ENCODE measurements at places on chromosomes 11 and 22.

DNA sequence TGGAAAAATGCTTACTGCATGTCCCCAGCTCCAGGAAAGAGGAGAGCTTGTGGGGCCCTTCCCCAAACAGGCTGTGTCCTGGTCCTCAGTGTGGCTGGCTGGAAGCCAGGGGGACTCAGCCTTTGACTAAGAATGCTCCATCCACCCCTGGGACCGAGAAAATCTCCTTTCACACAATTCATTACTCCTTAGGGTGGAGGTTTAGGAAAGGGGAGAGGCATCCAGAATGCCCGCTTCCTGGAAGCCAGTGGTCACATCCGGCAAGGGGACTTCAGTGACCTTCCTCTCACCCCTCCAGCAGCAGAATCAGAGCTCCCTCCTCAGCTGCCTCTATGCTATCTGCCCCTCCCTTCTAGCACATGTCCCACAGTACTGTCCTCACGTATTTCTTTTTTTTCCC, 21.9 kb downstream of the ATG16L2 start:
- DNase-seq: no peak

DNA sequence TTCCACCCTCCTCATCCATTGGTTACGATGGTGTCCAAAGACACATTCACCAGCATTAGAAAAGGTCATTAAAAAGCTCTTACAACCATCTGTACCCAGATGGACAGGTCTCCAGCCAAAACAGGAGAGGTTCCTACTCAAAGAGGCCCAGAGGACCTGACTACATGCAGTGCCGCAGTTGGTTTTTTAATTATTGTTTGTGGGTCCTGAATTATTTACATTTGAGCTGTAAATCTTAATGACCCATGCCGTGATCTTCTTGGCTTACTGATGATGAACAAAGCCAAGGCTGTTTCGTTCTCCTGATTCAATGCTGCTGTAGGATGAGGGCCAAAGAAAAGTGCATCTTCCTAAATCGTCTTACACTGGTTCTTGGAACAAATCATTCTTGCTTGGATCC, 83.7 kb downstream of the CADM1 start:
- DNase-seq: no peak

GRCh38 chr11:1111545-1112212, 37.0 kb downstream of the MUC2 start:
- no peak for DNase-seq

- no peak for DNase-seq
Observed at GRCh38 chr22:36073476-36073875, 44.9 kb upstream of the RBFOX2 start.

DNA sequence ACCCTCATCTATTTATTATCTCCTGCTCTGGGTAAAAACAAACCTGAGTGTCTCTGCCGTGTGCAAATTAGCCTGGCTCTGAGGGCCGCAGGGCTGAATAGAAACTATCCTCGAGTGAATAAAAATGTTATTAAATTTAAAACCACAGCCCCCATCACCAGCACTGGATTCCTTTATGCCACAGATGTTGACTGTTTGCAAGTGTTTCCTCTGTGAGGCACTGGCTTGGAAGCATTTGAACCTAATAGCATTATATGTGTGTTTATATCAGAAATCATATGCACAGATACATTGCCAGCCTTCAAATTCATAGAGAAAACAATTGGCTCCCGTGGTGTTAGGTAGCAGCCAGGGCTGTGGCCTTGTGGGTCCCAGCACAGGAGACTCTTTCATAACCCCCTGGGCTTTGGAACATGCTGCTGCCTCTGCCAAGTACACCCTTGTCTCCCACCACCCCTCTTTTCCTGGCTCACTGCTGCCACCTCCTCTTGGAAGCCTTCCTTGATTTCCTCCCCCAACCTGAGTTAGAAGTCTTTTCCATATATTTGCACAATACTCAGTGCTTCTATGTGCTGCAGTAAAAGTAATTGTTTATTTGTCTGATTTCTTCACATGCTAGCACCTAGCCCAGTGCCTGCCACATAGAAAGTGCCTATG, 294.4 kb downstream of the DDX10 start:
- DNase-seq: no peak

GRCh38 chr22:50739894-50740293, 1.9 kb downstream of the ACR start:
- DNase-seq: no peak

GRCh38 chr22:47623066-47623762, 860.8 kb downstream of the TBC1D22A start:
- no peak for DNase-seq

DNA sequence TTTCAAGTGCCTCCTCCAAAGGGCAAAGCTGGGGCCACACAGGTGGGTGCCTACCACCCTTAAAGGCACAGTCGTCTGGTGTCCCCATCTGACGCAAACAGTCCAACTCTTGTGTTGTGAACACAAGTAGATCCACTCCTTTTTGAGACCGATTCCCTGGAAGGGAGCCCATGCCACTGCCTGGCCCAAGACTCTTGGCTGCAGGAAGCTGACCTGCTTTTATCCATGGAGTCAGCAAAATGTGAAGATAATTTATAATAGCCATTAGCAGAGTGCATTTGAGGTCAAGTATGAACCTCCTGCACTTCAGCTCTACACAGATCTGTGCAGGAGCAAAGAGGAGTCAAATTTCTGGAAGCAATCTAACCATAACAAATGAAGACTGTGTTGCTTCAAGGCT, 68.5 kb downstream of the ADM start:
- DNase-seq: no peak

DNA sequence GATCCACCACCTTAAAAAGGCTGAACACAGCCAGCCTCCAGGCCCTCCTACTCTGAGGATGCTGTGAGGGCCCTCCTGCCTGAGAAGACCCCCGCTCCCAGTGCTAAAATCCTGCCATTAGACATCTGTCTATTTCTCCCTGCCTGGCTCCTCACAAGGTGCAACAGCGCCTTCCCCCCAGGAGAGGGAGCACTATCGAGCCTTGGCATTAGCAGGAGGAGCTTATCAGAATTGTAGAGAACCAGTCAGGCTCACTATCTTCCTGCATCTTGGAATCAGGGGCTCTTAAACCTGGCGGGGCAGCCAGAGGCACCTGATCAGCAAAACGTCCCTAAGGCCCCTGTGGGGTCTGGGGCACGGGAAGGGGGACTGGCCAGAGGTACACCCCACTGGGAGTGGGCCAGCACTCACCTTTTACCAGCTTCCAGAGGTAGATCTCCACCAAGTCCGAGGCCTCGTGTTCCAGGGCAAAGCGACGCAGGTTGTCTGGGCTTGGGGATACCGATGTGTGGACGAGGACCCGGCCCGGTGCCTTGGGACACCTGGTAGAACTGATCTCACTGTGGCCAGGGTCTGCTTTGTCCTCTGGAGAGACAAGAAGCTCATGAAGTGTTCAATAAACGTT, 28.7 kb downstream of the CHRDL2 start:
- DNase-seq: peak; percentile 84

GRCh38 chr22:17370766-17371432, 1.6 kb downstream of the CECR2 start:
- DNase-seq: no peak

DNA sequence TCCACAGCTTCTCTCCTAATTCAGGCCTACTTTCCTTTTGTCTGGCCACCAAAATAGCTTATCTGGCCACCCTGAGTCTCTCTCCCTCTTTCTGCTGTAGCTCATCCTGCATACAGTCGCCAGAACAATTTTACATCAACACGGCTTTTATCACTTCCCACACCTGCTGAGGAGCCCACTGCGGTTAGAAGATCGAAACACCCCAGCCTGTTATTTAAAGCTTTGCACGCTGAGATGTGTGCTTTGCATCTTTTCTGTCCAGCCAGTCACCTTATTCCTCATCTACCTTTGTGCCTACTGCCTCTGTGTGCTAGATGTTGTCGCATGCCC, 96.0 kb downstream of the COMMD9 start:
- DNase-seq: no peak

GRCh38 chr11:110438017-110438416, 8.3 kb downstream of the FDX1 start:
- peak; percentile 77 for DNase-seq

DNA sequence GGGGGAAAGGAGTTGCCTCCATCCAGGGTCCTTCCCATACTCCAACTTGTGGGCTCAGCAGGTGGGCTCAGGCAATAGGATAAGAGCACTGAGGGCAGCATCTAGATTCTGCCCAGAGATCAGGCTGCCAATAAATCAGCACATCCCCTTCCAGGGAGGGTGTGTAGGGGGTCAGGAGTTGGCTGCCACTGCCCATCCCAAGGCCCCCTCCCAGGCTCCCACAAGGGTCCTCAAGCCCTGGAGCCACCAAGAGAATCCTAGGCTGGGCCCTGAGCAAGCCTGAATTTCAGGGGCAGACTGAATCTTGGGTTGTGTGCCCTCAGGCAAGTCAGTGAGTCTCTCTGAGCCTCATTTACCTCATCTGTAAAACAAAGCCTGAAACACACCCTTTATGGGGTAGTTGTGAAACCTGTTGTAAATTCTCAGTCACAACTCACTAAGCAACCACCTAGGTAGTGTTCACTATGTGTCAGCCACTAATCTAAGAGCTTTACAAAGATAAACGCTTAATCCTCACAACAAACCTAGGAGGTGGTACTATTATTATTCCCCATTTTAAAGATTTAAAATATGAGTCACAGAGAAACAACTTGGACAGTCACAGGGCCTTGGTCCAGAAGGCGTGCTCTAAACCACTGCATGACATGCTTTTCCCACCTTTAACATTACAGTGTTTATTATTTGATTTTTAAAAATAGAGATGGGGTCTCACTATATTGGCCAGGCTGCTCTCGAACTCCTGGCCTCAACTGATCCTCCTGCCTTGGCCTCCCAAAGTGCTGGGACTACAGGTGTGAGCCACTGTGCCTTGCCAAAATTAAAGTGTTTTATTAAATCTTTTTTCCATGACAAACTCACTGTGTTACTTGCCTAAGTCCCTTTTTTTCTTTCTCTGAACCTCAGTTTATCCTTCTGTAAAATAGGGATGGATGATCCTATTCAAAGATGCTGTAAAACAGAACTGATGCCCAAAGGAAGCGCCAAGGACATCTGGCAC, 36.2 kb downstream of the LMO1 start:
- DNase-seq: no peak

- no peak for DNase-seq
Observed at GRCh38 chr11:64583296-64584262, 7.4 kb upstream of the SLC22A12 start.

- no peak for DNase-seq
Observed at GRCh38 chr11:34972892-34973291, 56.5 kb downstream of the PDHX start.

- no peak for DNase-seq
Observed at GRCh38 chr11:119468511-119468910, 45.5 kb upstream of the THY1 start.

GRCh38 chr11:88086297-88086696, 88.9 kb downstream of the RAB38 start:
- DNase-seq: no peak

DNA sequence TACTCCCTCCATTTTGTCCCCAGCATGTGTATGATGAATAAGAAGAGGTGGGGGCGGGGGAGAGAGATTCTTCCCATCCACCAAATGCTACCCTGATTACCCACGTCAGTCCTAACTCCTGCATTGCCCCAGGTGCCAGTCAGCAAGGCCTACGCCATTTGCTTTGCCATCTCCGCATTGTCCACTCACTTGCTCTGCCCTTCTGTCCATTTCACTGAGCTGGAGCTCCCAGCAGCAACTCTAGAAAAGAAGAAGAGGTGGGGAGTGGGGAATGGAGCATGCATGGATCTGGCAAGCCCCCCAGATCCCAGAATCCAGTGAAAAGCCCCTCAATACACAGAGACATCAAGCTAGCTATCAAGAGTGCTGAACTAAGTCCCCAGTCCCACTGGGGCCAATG, 19.0 kb downstream of the WT1 start:
- DNase-seq: no peak

GRCh38 chr11:94768602-94769541, 716 bp downstream of the AMOTL1 start:
- peak; percentile 41 for DNase-seq

GRCh38 chr22:38834991-38835390, 8.8 kb downstream of the NPTXR start:
- DNase-seq: no peak

DNA sequence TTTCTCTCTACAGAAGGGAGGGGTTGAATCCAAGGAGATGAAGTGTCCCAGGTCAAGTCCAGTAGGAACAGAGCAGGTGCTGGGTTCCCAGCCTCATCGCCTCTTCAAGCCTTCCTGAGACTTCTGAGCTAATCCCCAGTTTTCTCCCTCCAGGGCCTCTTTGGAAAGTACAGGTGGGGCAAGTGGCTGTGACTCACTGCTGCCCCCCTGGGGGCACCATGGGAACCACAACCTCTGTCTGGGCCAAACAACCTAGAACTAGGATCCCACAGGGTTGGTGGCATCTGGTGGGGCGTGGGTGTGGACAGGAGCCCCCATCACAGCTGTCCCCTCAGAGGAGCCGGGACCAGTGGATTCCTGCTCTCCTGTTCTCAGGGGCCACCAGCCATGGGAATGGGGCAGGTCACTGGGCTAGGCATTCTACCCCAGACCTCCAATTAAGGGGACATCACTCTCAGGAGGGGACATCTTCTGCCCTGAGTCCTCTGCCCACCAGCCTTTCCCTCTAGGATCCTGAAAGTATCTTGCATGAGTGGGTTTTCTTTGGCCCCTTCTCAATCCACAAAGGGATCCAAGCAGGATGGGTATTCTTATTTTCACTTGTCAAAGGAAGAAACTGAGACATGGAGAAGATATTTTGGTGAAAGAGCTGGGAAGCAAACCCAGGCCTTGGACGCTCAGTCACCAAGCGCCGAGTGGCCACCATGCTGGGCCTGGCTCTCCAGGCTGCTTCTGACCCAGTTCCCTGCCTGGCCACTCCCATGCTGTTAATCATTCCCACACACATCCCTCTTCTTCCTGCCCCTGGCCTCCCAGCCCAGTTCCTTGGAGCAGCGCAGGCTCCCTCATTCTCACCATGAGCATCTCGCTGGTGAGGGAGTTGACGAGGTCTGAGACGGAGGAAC, 23.8 kb downstream of the LRRC10B start:
- DNase-seq: peak; percentile 70

- DNase-seq: peak; percentile 59
Observed at GRCh38 chr11:94519478-94520084, 7.3 kb downstream of the C11orf97 start.

- no peak for DNase-seq
Observed at GRCh38 chr22:39418696-39419095, 19.1 kb downstream of the TAB1 start.

- no peak for DNase-seq
Observed at GRCh38 chr11:114397349-114397982, 2.8 kb downstream of the C11orf71 start.

DNA sequence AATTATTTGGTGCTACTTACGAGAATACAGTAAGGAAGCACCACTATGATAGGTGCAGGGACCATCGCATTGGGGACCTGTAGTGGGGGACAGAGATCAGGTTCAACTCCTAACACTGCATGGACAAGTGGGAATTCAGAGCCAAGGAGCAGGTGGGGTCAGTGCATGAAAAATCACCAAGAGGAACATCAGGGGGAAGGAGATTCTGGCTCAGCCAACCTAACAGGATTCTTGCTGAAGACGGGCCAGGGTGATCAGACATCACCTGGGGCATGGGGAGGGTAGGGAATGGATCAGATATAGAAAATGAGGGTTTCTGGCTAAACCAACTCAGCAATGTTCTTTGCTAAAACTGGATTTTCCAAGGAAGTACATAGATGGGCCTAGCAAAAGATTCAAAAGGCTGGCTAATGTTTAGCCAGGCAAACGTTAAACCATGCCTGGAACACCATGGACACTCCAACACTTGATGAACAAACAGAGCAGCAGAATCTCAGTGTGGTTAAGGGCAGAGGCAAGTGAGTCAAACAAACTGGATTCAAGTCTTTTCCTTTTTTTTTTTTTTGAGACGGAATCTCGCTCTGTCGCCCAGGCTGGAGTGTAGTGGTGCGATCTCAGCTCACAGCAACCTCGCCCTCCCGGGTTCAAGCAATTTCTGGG, 70.0 kb downstream of the MICAL3 start:
- DNase-seq: no peak
